Hematopoietic multipotent progenitor cell (in vitro differentiated cells): ENCODE measurements at places on chromosomes 1 and 21. TPM values are rescaled to one million over a fixed set of nuclear protein-coding genes. Genes with fewer than 3 reads are reported as not detected.

DNA sequence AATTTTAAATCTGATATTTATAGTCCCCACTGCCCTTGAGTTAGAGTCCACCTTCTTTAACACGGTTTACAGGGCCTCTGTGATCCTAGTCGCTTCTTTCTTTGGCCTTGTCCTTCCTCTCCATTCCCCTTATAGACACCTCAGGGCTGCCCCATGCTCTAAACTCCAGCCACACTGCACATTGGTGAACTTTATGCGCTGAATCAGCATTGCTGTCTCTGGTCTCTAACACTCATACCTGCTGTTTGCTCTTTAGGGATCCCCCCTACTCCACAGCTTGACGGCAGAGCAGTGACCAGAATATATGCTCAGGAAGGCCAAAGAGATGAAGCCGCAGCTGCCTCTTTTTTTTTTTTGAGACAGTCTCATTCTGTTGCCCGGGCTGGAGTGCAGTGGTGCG is 30.2 kb downstream of the PLEKHO1 start:
- no peak for DNase-seq

DNA sequence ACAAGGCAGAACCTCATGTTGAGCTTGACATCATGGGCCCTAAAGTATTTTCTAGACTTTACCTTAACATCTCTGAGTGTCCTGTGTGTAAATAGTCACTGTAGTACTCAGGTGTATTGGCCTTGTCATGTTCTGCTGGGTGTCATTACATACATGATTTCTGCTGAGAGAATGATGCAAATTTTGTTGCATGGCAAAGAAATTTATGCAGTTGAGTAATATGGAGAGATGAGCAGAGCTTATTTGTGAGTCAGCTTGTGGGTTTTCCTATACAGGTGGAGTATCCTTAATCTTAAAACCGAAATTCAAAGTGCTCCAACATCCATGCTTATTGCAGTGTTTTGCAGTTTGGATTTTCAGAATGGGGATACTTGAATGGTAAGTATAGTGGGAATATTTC is 36.6 kb downstream of the RGL1 start:
- no peak for DNase-seq

The SPRR3 gene
- not detected for total RNA-seq

The STX12 gene
- total RNA-seq, result 7.5 TPM

DNA sequence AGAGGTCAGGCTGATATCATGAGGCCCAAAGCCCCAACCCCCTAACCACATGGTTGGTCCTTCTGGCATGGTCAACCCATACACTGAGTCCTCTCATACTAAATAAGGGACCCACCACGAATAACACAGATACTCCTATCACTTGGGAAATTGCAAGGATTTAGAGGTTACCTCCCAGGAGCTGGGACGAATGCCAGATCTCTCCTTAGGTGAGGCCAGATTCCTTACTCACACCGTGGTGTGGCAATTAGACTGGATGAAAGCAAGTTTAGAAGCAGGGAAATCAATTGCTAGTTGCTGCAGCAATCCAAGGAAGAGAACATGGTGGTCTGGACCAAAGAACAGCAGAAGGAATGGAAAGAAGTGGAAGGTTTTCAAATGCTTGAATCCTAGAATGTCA is 60.1 kb downstream of the IER5 start:
- no peak for DNase-seq

The HES2 gene
- total RNA-seq, result under 0.01 TPM

DNA sequence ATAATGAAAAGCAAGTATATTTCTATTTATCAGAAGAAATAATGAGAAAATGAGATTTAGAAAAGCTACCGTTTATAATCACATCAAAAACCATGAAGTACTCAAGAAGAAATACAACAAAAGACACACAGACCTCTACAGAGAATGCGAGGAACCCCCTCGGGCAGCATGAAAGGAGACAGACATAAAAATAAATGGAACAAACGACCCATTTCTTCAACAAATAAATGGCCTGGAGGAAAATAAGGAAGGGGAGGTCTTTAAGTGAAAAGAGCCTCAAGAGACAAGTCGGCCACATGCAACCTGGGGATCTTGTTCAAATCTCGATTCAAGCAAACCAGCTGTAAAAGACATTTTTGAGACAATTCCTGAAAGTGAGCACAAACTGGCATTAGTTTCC is 6.0 kb downstream of the CFAP74 start:
- no peak for DNase-seq
